ENCODE measurements at places on chromosomes 4 and X.

DNA sequence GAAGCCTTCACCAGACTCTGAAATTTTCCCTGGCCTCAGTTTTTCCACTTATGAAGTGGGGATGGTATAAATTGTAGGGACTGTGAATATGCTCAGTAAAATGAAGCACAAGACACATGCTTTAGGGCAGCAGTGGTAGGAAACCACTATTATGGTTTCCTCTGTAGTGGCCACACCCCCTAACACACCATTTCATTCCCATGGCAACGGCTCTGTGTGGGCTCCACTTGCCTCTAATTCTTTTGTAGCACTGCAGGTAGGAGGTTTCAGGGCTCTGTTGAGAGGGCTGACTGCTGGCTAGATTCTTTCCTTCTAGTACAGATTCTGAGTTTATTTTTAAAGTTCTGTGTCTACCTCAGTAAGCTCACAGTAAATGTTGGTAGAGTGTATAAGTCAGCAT lies 3.5 kb upstream of the VMA21 start:
- DNase-seq, result no peak

- no peak for DNase-seq
These were observed 12.8 kb downstream of the AIMP1 start for GRCh38 chr4:106329041-106329618.

GRCh38 chrX:78514852-78515251 lies 144.3 kb downstream of the RTL3 start:
- DNase-seq, result no peak

- no peak for DNase-seq
These were observed 111.1 kb downstream of the APOOL start for GRCh38 chrX:85114776-85115175.
